ENCODE measurements at places on chromosomes 11 and 22.

- DNase-seq = no peak
Measured at GRCh38 chr11:86395061-86395551, 20.4 kb downstream of the CCDC81 start.

DNA sequence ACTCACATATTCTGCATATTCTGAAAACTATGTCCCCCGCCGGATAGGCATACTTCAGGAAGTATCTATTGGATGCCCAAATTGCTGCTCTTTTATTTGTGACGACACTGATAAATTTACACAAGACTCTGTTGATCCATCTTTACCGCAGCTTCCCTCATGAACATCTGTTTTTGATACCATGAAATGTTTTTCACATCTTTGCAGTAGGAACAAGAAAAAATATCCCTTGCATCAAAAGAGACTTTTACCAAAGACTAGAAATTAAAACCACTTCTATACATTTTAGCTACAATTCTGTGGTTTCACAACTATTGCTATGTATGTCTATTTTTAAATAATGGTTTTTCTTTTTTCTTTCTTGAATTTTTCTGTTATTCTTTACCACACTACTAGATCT is 15.3 kb downstream of the POU2AF2 start:
- DNase-seq = no peak

GRCh38 chr22:26238596-26238995 is 69.3 kb downstream of the SEZ6L start:
- no peak for DNase-seq

GRCh38 chr11:113373306-113373705 is 14.3 kb upstream of the ANKK1 start:
- no peak for DNase-seq

DNA sequence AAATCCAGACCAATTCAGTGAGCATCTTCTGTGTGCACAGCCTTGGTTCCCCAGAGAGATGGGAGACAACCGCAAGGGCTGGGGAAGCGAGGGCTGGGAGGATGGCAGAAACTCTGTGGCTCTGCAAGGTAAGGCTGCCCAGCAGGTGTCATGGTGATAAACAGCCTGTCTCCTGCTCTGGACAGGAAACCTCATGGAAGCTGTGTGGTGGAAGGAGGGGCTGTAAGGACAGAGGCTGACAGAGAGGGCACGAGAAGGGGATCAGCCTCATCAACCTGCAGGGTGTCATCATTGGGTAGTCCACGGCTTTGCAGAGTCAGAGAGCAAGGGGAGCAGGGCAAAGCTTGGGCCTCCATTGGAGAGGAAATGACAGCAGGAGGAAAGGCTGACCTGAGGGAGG is 138.4 kb upstream of the CADM1 start:
- no peak for DNase-seq

- no peak for DNase-seq
Measured at GRCh38 chr11:46877580-46877979, 31.5 kb upstream of the CKAP5 start.

- DNase-seq = no peak
Measured at GRCh38 chr22:39457198-39457555, 365 bp downstream of the MGAT3 start.

DNA sequence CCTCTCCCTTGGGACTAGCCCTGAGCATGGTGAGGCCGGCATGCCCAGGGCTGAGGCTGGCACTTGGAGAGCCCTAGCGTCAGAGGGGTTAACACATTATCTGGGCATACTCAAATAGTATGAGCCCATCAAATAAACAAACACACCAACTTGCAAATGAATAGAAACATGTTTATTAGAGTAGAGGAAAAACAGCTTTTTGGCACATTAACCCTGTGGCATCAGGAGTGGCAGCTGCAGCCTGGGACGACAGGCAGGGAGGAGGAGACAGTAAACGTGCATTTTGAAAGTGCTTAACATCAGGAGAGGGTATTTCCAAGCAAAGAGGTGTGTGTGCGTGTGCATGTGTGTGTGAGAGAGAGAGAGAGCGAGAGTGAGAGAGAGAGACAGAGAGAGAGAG is 684.9 kb downstream of the NTM start:
- no peak for DNase-seq

- no peak for DNase-seq
Measured at GRCh38 chr11:80443177-80443576, 1002.3 kb upstream of the TENM4 start.

DNA sequence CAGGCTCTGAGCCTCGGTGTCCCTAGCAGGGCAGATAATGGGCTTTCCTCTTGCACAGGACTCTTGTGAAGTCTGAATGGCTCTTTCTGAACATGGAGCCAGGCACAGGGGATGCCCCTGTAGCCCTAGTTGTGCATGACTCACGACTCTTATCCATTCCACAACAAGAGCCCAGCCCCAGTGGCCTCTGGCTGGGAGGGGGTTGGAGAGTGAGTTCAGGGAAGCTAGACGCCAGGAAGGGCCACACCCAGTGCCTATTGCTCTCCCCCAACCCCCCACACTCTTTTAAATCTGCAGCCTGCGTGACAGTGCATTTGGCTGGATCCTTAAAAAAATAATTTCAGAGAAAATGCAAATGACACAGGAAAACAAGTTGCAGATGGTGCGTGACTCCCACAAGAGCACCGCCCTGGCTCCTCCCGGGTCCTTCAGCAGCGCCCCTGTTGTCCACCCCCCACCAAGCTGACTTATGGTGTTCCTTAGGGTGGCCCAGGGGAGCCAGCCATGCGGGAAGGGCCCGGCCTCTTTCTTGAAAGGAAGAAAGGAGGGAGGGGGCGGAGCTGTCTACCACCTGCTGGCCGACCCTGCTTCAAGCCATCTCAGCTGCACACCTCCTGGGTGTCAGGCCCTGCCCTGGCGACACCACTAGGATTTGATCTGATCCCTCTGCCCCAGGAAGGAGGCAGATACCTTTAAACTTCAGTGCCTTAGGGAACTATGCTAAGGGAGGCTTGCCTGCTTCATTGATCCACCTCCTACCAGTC is 74.7 kb downstream of the MN1 start:
- no peak for DNase-seq

- DNase-seq = no peak
Measured at GRCh38 chr11:95247127-95247684, 16.2 kb upstream of the SESN3 start.

DNA sequence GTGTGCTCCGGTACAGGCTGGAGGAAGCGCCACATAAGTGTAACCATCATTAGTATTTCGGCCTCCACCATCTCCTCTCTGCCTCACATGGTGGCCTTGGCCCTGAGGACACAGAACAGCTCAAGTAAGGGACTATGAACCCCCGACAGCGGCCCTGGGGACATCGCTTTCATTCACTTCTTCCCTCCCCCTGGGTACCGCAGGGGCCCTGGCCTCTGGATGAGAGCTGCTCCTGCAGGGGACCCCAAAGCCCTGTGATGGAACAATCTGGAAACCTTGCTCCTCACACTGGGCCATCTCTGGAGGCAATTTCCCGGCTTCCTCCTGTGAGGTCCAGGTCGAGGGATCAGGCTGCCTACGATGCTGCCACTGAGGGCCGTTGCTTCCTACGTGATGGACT is 565.5 kb downstream of the BRD1 start:
- DNase-seq = no peak

DNA sequence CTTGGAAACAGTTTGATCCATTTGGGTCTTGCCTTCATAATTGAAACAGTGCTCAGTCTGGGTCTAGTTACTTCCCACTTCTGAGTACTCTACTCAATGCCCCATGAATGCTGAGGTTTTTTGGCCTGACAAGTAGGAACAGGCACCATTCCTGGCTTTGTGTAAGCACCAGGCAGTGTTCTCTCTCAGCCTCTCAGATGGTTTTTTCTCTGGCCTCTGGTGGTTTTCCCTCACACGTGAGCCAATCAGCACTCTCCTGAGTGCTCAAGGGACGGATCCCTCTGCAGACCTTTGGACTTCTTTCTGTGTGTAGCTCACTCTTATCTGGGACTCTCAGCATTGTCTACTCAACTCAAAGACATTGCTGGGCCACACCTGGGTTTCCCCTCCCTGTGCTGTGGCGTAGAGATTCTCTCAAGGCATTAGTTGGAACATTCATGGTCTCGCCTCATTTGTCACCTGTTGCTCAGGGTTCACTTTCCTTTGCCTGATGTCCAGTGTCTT is 21.3 kb downstream of the SIK2 start:
- no peak for DNase-seq

- no peak for DNase-seq
Measured at GRCh38 chr11:126337126-126337473, 18.4 kb upstream of the ST3GAL4 start.

DNA sequence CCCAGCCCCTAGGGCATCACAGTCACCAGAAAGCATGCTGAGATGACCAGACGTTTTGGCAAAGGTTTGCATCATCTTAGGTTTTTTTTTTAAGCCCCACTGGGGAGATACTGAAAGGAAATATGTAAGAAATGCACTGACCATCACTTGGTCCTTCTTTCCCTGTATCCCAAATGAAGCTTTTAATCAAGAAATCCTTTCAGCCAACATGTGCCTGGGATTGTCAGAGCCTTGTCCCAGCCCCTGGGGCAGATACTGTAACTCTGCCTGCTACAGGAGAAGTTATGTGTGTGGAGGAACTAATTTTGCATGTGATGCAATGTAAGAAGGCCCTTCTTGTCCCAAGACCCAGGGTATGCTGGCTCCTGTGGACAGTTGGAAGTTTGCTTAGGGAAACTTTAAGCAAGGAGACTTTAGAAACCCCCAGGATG is 65.6 kb downstream of the PPFIBP2 start:
- DNase-seq = no peak

- no peak for DNase-seq
Measured at GRCh38 chr11:126415669-126416420, 60.4 kb downstream of the ST3GAL4 start.

GRCh38 chr11:133064152-133064877 is 468.0 kb downstream of the OPCML start:
- DNase-seq = no peak

- DNase-seq = no peak
Measured at GRCh38 chr11:44626645-44627044, 61.2 kb downstream of the CD82 start.

DNA sequence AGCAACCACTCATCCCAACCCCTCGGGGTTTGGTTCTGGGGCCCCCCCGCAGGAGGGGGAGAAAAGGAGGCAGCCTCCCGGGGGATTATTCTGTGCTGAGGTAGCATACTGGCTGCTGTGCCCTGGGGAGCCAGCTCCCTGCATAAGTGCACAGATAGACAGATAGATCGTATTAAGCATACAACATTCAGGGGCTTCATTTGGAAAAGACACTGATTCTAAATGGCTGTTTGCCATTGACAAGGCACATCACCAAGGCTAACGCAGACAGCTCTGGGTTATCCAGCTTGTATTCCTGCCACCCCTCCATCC is 547.9 kb downstream of the BUD13 start:
- no peak for DNase-seq

- no peak for DNase-seq
Measured at GRCh38 chr11:9446230-9446629, 14.6 kb upstream of the ZNF143 start.

- no peak for DNase-seq
Measured at GRCh38 chr11:107722662-107723061, 10.8 kb upstream of the SLN start.

DNA sequence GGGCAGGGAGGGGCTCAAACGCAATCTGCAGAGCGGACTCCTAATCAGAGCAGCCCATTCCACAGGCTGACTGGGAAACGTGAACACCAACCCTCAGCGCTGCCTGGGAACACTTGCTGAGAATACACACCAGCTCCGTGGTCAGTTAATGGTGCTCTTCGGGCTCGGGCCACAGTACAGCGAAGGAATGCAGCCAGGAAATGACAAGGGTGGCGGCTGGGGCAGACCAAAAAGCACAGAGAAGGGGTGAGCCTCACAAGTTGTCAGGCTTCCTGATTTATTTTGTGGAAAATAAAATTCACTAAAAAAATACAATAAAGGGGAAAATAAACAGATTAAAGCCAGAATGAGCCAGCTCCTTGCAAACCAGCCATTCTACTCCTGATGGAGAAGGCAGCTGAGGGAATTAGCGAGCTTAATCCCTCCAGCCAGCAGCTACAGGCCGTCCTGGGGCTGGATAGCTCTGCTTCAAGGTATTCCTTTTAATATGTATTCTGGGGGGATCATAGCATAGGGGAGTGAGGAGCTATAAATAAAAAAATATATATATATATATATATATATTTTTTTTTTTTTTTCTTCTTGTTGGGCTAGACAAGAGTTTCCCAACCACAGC is 165.5 kb upstream of the NTM start:
- DNase-seq = no peak

DNA sequence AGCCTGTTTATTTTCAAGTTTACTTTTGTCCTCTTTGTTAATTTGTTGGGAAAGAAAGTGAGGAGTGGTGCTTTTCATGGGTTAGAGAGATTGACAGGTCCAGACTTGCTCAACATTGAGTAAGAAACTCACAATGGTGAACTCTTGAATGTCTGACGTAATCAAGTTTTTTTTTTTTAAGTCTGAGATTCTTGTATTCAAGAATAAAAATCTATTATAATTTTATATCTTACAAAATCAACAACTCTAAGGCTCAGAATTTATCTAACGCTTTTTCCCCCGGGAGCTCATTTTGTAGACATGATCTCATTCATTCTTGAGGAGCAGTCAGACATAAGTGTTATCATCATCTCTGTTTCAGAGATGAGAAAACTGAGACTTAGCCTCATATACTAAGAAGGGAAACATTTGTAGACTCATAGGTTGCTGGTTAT is 39.1 kb upstream of the SPTBN2 start:
- no peak for DNase-seq

DNA sequence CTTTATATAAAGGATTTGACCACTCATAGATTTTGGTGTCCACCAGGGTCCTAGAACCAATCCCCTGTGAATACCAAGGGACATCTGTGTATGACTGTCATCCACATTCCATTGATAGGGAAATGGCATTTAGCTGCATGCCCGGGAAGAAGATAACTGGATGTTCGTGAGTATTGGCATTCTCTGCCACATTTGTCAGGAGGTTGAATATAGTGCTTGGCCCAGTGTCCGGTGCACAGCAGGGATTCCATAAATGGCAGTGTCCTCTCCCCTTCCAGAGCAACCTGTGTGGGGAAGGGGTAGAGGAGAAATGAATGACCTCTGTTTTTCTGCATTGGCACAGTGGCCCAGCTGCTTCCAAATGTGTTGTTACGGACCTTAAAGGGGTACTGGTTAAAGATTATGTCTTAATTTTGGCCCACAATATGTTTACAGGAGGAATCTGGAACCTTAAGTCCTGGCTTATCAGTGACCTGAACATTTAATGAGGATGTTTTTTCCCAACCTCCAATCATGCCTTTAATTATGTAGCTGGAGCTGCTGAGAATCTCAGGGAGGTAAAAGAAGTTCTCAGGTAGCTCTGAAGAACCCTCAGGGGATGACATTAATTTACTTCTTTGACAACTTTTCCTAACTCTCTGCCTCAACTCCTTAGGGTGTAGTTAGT is 33.6 kb upstream of the OR4B1 start:
- DNase-seq = no peak

DNA sequence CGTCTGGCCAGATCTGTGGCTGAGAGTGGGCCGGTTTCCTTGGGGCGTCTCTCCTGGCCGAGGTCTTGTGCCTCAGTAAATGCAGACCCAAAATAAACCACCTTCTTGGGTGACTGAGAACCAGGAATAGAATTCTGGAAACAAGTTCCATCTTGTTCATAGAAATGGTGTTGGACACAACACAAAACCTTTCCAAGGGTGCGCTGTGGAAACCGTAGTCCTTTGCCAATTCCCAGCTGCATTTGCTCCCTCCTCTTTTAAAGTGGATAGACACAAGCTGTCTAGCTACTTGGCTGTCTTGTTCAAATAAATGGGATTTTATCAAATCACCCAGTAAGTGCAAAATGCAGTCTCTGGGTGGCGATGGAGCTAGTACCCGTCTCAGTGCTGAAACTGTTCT is 300.2 kb downstream of the SHANK2 start:
- no peak for DNase-seq
